NCI-H187 treated with DMSO at 0.1 percent for 48 hours (cell line): ENCODE measurements at places on chromosomes 2 and 18.
A peak's percentile ranks its signal among the peaks of the same experiment; 100 is the strongest.

- DNase-seq, result no peak
Measured at GRCh38 chr2:128600581-128601297, 282.1 kb upstream of the HS6ST1 start.

- no peak for DNase-seq
Measured at GRCh38 chr2:66547118-66547517, 112.2 kb downstream of the MEIS1 start.

DNA sequence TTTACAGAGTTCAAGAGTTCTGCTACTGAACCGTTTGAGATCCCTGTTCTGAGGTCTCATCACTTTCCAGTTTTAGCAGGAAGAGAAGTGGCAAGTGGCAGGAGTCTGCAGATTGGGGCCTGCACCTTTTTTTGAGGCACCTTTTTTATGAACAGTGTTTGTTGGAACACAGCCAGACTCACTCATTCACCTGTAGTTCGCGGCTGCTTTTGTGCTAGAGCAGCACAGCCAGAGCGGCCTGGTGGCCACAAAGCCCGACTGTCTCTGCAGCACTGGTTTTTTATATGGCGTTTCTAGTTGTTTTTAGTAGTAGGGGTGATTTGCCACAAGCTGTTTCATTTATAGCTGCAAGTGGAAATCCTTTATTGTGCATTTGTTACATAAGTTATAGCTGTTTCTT is 8.6 kb downstream of the ACP1 start:
- DNase-seq, result peak; percentile 18

DNA sequence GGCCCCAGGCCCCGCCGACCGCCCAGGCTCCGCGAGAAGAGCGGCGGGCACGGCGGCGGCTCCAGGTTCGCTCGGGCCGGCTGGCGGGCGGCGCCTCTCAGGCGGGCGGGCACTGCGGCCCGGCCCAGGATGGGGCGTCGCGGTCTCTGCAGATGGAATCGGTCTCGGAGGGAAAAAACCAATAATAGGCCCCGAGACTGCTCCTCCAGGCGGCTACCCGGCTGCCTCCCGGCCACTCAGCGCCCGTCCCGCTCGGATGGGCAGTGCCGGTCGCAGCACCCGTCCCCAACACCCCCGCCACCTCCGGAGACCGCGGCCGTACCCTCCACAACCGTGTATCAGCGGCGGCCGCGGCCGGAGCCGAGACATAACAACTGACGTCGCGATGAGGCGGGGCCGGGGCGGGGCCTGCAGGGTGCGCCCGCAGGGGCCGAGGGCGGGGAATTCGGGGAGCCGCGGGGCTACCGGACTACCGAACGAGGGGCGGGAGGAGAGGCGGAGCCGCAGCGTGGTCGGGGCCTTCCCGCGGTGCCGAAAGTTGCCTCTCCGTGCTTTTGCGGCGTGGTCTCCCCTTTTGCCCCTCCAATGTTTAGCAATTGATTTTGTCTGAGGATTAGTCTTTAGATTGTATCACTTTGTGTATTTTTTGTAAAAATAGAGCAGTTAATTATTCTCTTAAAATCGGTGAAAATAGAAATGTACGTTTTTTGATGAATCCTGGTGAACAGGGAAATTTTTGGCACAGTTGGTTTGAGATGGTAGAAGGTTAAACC is at the start of gene RNF103:
RNF103 (minus strand) TSS at position 372 of the 773 bp plus-strand sequence. CDS start 979 bp downstream, outside the sequence.
- no peak for DNase-seq

- no peak for DNase-seq
Measured at GRCh38 chr18:22975508-22975907, 42.4 kb downstream of the RBBP8 start.

- DNase-seq, result no peak
Measured at GRCh38 chr2:232543928-232544631, 4.6 kb downstream of the CHRNG start.

- DNase-seq, result no peak
Measured at GRCh38 chr2:95287806-95288205, 9.3 kb upstream of the KCNIP3 start.

- DNase-seq, result no peak
Measured at GRCh38 chr18:25732862-25733261, 357.6 kb downstream of the SS18 start.

- DNase-seq, result no peak
Measured at GRCh38 chr2:113981404-113982134, 91.7 kb downstream of the ACTR3 start.

DNA sequence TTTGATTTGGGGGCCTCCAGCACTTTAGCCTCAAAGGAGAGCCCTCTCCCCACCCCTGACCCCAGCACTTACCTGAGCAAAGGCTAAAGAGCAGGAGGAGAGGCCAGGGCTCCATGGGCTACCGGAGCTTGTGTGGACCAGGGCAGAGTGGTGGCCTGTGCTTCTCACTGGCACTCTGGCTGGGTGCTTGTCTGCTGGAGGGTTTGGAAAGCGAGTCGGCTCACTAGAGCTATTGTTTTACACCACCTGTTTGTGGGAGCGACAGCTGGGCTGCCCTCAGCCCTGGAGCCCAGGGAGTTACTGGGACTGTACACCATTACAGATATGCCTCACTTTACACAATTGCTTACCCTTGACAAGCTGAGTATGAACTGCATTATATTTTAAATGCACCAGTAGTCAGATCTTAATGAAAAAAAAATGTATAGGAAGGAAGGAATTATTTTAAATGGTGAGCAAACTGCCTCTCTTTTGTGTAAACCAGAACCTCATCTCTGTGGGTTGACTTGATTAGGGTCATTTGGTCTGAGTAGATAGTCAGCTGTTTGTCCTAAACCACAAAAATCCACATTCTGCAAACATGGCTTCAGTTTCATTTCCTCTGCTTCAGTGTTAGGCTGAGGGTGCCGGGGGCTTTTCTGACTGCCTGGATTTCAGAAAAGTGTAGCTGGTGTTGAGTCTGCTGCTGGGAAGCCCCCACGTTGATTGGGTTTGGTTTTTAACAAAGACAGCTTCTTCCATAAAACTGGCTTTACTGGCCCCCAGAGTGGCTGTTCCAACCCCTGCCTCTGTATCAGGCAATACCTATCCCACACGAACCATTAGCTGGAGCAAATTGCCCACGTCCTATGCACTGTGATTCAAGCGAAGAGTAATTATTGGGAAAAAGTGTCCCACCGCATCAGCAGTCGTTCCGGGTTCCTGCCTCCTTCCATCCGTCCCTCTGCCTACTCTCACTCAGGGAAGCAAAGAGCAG is at the start of gene CHRNA1:
CHRNA1 (minus strand) TSS at position 193 of the 976 bp plus-strand sequence; CDS start at position 115, 78 bp downstream.
- no peak for DNase-seq

- DNase-seq, result no peak
Measured at GRCh38 chr2:157061799-157062198, 195.7 kb upstream of the GALNT5 start.

DNA sequence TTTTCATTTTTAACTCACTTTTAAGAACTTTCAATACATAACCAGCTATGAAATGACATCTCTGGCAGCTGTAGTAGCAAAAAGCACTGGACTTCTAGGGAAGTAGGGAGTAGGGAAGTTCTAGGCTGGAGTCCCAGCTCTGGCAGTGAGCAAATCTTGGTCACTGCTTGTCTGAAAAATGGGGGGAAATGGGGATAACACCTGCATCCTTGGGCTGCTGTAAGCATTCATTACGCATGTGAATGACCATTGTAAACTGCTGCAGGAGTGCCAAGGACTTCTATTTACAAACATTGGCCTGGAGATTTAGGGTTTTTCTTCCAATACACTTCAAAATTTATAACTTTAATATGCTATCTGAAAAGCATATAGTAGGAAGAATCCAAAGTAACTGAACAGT is 972 bp upstream of the MPP4 start:
- DNase-seq, result no peak

GRCh38 chr2:100427627-100428258 is 10.3 kb upstream of the CHST10 start:
- DNase-seq, result no peak

DNA sequence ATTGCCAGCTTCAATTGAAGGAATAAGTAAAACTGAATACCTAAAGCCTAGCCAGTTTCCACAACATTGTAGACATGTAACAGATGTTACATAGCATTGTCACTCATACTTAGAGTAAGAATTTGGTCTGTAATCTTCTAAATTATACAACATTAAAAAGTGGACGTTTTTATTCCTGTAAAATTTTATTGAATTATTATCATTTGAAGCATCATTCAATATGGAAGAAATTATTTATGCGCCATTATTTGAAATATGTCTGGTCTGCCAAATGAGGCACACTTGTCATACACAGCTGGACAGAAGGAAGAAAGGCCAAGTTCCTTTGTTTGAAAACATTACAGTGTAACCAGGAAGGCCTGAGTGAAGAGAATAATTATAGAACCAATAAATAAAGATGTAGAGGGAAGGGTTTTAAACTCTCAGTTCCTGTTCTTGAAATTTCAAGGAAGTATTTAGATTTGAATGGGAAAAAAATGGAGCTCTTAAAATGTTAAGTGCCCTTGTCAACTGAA is 575.5 kb downstream of the LRRTM4 start:
- DNase-seq, result no peak

DNA sequence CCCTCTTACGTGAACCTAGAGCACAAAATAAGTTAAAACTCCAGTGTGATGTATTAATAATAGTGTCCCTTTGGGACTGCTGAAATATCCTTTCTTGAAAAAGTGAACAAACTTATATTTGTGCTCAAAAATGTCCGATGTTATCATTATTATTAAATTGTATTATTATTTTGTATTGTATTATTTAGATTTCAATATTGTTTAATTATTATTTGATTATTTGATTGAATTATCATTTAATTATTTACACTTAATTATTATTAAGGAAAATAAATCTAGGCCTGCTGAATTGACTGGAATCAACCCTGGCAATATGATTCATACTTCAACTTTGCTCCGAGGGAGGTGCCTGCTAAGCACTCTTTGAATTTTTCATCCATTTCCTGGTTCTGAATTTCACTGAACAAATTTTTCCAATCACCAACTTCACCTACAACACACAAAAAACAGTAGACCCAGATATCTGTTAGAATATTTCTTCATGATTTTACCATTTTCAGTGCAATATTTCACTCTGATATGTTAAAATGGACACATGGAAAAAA is 10.9 kb upstream of the EIF2AK2 start:
- no peak for DNase-seq

DNA sequence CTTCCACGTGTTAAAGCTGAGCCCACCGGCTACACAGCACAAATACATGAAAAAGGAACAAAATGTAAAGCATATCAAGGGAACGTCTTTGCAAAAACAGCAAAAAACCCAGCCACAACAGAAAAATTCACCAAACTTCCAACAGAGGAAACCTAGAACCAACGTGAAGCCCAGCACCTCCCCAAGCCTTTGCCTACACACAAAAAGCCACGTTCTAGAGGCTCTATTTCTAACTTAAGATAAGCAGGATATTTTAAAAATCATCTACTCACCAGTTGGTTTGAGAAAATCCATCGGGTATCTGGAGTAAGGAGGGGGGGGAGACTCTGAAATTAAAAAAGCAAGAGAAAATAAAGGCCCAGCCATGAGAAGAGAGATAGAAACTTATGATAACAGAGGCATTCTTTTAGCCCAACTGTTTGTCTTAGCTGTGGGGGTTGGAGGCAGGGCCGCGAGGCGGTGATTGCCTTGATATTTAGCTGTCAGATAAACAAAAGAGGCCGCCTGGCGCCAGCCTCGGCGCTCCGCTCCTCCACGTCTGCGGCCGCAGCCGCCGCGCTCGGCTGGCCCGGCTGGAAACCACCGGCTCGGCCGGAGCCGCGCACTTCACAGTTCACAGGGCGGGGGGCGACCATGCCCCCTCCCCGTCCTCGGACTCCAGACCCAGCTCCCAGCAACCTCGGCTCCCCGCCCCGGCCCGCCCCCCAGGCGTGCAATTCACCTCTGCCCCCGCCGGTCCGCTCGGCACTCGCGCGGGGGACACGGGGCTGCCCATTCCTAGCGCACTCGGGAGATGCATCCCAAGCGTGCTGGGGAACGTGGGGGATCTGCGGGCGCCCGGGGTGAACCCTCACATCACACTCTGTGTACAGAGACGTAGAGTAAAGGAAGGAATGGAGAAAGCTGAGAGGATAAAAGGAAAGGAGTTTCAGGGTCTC is 2.4 kb downstream of the SMAD7 start:
- no peak for DNase-seq

DNA sequence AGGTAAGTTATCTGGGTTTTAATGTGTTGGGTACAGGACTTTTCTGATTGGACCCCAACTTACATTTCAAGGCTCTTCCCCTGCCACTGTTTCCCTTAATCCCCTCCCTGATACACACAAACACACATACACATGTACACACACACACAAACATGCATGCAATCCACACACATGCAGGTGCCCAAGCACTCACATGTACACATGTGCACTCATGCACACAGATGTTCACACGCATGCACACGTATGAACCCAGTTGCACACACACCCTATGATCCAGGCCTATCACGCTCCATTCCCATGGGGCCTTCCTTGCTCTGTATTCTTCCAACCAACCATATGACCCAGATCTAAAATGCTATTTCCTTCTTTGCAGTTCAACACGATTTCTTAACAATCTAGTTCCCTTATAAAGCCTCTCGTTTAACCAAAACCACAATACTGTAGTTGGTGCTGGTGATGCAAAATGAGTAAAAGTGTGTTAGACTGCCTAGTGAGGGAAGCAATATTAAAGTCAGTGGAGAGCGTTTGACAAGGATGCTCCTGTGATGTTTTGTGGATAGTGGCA is 11.1 kb downstream of the SERPINB8 start:
- no peak for DNase-seq

GRCh38 chr2:103363639-103364038 is 601.8 kb downstream of the TMEM182 start:
- DNase-seq, result no peak

- DNase-seq, result no peak
Measured at GRCh38 chr18:53991202-53991601, 233.3 kb downstream of the MBD2 start.

GRCh38 chr2:226600802-226601201 is 198.8 kb downstream of the IRS1 start:
- DNase-seq, result no peak

DNA sequence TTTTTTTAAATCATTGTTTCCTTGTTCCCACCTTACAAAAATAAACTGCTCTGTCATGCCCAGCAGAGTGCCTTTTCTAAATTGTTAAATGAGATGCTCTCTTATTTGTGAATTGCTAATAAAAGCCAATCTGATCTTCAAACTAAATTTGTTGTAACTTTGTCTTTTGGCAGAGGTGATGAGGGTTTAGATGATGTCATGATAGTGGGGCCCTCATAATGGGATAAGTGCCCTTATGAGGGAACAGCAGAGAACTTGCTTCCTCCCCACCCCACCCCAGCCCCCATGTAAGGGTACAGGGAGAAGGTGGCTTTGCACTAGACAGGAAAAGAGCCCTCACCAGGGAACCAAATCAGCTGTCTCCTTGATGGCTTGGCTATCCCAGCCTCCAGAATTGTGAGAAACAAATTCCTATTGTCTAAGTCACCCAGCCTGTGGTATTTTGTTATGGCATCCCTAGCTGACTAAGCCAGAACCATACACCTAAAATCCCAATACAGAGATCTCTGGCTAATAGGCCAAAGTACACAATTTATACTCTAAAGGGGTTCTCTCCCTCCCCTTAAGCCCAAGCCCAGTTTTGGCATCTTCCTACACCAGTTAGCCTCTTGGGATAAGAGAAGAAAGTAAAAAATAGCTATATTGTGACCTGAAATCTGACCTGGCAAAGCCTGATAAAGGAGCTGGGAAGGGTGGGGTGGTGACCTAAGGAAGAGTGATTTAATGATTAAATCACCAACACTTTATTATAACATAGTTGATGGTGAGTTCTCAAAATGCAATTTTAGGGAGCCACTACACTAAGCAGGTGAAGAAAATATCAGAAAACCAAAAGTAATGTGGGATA is 40.3 kb upstream of the HNRNPA3 start:
- DNase-seq, result no peak

GRCh38 chr2:60311524-60311923 is 241.9 kb downstream of the BCL11A start:
- DNase-seq, result no peak

GRCh38 chr2:9594366-9595054 is 36.3 kb downstream of the YWHAQ start:
- no peak for DNase-seq

GRCh38 chr2:45813003-45813941 is 161.8 kb downstream of the PRKCE start:
- peak; percentile 80 for DNase-seq
